ENCODE measurements at places on chromosomes 3 and 15. TPM values are rescaled to one million over a fixed set of nuclear protein-coding genes. Genes with fewer than 3 reads are reported as not detected.

The DPPA2 gene
- total RNA-seq: not detected

The CD86 gene
- under 0.01 TPM for total RNA-seq

The LMAN1L gene
- not detected for total RNA-seq

The ADAMTS7 gene
- 2.4 TPM for total RNA-seq

The CORO2B gene
- total RNA-seq: 1.7 TPM

The TCF12 gene
- 44.5 TPM for total RNA-seq

The GOLGA8T gene
- not detected for total RNA-seq

The GP5 gene
- total RNA-seq: not detected

The ATP13A3 gene
- 268 TPM for total RNA-seq

The GOLGA8G gene
- not detected for total RNA-seq

The SCAMP5 gene
- total RNA-seq: 0.72 TPM

The AP2M1 gene
- 186 TPM for total RNA-seq

The RPP25 gene
- total RNA-seq: 15.8 TPM

The CYP11A1 gene
- total RNA-seq: not detected

The LRRIQ4 gene
- not detected for total RNA-seq

The TRH gene
- total RNA-seq: not detected

The FANCD2OS gene
- not detected for total RNA-seq

The TERC gene
- total RNA-seq: 1,776 TPM

The SPESP1 gene
- 5.3 TPM for total RNA-seq

The DCUN1D1 gene
- total RNA-seq: 28.2 TPM

The CHRNB4 gene
- not detected for total RNA-seq

The FAM81A gene
- total RNA-seq: 0.21 TPM

The GASK1A gene
- total RNA-seq: 0.48 TPM

The TBC1D23 gene
- 36.9 TPM for total RNA-seq

The KIF7 gene
- total RNA-seq: 1.2 TPM

The MTHFS gene
- total RNA-seq: 21.3 TPM

The FRMD4B gene
- total RNA-seq: 33.2 TPM

The IL17RE gene
- 2.7 TPM for total RNA-seq

The SLC28A2 gene
- total RNA-seq: not detected

The RYR3 gene
- 0.21 TPM for total RNA-seq

The GOLGA8O gene
- 0.48 TPM for total RNA-seq

All from tracheal epithelial cell (primary cell).